LoVo (cell line): ENCODE measurements at places on chromosomes 5 and 9.

DNA sequence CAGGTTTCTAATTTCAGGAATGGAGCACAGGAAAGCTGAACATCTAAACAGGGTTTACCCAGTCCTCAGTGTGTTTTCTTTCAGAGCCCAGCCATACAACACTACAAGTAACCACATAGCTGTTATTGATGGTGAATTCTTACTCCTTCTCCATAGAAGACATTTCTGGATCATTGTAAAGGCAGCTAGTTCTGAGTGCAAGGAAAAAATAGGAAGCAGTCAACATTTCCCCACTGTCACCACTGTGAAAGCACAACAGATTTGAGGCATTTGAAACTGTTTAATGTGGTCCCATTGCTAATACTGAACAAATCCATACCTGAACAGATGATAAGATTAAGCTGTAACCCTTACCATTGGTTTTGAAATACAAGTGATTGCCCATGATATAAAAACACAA, 145.0 kb upstream of the PCA3 start:
- DNase-seq = no peak

GRCh38 chr5:153601377-153601776, 110.9 kb downstream of the GRIA1 start:
- no peak for DNase-seq

DNA sequence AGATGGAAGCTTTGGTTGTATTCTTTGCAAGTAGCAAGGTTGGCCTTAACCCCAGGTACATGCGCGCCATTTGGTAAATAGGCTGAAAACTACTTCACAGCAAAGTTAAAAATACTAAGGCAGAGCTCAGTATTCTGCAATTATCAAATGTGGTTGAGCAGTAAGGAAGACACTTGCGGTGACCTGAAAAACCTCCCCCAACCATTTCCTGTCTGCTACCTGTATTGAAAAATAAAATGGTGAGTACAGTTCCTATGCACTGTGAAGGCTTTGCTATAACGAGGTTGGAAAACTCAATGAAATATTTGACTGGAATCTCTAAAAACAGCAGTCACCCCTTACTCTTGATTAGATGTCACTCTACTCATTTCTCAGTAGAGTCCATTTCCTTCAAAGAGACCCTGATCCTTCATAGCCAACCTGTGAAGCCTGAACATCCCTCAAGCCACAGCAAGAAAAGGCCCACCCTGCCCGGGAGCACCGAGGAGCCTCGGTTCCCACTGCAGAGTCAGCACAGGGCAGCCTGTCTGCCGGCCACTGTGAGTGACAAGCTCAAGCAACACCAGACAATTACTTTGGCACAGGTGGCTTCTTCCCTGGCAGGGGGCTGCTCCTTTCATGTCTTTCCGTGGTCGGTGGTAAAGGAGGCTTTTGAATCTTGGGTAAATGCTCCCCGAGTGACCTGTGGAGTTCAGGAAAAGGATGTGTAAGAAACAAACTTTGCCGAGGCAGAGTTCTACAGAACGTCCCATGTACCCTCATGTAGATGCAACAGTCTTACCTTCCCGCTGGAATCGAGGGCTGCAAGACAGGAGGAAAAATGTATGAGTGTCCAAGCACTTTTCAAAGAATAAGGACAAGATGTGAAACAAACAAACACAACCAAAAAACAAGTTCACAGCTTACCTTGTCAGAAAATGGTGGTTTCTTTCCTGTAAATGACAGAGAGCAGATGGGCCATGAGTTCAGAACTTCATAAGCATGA, 29.6 kb downstream of the C5orf58 start:
- DNase-seq = no peak

GRCh38 chr9:135480071-135480939, 723 bp downstream of the PPP1R26 start:
- peak; percentile 39 for DNase-seq

DNA sequence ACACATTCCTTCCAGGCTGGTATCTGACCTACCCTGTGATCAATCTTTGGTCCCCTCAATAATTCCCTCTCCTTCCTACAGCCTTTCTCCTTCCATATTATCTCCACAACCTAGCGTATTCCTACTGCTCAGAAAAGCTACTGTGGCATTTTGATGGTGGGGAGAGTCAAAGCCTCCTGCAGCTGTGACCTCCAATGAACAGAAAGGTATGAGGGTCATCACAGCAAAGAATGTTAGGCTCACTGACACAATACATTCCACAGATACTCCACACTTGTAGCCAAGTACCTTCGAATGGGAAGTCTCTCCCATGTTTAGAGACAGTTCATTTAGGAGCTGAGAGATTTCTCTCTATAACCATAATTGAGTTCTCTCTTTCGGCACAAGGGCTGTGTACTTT, 5.9 kb downstream of the FBN2 start:
- DNase-seq = no peak

DNA sequence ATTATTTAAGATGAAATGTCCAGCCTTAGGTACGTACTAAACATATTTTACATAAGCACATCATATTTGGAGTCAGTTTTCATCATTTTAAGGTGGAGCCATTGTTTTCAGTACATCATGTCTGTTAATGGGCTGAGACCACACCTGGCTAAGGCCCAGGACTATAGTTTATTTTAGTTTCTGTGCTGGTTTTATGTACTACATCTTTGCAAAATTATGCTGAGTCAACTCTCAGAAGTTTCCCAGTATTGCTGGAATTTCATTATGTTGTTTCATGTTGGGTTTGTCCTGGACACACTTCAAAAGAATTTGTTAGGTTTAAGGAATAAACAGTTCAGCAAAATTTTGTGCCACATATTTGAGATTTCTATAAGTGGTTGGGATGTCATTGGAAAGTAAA, 171.2 kb downstream of the CCDC171 start:
- DNase-seq = no peak

DNA sequence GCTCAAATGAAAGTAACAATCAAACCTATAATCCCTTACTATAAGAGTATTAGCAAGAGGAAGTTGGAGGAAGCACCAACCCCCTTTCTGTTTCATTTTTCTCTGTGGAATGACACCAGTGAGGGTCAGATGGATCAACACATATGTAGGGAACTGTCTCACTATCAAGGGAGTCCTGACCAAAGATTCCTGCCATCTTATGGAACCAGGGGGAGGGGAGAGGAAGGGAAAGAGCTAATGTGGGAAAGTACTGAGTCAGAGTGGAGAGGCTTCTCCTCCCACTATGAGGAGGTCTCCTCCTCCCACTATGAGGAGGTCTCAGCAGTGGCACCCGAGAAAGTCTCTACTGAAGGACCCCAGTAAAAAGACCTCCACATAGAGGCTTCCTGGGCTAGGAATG, 73.3 kb upstream of the PCSK1 start:
- DNase-seq = no peak

- DNase-seq = no peak
Observed at GRCh38 chr5:2382776-2383697, 368.4 kb downstream of the IRX2 start.

DNA sequence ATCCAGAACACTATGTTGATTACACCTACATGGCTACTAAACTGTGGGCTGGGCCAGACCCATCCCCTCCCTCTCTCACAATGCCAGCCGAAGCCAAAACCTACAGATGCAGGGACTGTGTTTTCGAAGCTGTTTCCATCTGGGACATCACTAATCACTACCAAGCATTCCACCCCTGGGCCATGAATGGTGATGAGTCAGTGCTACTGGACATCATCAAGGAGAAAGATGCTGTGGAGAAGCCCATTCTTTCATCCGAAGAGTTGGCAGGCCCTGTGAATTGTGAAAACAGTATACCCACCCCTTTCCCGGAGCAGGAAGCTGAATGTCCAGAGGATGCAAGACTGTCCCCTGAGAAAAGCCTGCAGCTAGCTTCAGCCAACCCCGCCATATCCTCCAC, 65.0 kb downstream of the ZNF462 start:
- no peak for DNase-seq

DNA sequence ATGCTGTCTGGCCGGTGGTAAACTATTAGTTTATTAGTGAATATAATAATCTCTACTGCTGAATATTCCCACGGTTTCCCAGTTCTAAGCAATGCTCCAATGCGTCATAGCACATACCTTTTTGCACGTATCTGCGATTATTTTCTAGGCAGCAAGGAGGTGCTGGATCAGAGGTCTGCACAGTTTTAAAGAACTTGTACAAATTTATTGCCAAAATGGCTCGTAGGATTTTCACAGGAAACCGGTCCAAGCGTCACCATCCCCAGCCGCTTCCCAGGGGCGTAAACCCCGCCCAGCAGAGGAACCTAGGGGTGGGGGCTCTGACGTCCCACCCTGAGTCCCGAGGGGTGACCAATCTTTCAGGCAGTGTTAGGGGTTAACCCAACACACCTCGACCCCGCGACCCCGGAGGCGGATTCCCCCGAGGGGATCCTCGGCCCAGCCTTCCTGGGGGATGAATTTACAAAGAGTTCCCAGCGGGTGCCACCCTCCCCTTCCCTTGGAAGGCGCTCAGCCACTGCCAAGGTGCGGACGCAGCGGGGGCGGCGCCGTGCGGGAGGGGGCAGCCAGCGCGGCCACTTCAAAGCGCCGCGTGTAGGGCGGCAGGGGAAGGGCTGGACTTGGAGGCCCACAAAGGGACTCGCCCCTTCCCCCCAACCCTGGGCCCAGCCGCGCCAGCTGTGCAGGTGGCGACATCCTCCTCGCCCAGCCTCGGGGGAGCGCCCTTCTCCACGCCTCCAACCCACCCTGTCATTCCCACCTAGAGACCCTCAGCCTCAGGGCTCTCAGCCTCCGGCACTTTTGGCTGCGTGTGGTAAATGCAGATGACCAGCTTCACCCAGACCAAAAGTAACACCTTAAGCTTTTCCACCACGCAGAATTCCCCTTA, 43.5 kb upstream of the TCF7 start:
- DNase-seq = peak; percentile 8

DNA sequence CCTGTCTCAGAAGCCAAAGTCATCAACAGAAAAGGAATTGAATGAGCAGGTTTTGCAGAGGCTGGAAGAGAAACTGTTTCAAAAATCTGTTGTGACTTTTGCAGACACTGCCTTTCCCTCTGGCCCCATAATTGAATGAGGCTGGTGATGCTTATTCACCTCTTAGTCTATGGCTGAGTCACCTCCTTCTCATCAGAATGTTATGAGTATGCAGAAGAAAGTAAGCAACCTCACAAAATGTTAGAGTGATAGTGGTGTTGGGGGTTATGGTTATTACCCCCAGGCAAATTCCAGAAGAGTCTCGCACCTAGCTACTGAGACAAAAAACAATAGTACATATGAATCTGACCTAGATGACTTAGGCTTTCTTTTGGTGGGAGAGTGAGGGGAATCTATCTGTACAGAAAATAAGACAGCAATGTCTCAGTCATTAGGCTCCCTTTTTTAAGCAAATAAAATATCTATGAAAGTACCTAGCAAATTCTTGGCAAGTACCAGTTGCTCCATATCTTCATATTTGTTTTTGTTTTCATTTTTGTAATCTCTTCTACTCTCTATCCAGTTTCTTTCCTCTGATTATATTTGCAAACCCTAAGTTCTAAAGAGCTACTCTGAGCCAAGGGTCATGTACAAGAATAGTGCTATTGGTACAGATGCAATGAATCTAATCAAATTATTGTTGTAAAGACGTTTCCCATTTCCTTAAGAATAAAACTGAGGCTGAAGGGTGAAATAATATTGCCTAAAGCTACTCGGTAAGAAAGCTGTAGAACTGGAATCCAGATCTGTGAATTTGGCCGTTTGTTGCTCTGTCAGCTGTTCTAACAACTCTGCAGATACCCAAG, 498.1 kb upstream of the TNC start:
- DNase-seq = no peak
